CD4-positive, alpha-beta T cell treated with Interleukin-4 for 4 hours (primary cell): ENCODE measurements at places on chromosomes 1 and 21.
A peak's percentile ranks its signal among the peaks of the same experiment; 100 is the strongest.

DNA sequence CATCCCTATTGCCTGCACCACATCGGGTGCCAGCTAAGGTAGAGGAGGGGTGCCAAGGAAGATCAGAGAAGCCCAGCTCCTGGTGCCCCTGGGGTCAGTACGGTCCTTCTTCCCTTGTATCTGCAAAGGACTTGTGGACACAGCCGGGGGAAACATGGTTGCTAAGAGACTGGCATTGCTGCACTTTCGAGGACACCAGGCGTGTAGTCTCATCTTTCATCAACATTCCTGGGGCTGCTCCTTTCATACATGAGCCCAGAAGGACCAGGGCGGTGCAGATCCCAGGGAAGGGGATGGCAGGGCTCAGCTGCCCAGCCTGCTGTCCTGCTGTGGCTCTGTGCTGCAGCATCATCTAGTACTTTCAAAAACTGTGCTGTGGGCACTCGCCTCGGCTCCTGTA lies 61.0 kb downstream of the RUNX1 start:
- DNase-seq, result no peak

- DNase-seq, result no peak
Measured at GRCh38 chr1:245380790-245381535, 226.2 kb downstream of the KIF26B start.

DNA sequence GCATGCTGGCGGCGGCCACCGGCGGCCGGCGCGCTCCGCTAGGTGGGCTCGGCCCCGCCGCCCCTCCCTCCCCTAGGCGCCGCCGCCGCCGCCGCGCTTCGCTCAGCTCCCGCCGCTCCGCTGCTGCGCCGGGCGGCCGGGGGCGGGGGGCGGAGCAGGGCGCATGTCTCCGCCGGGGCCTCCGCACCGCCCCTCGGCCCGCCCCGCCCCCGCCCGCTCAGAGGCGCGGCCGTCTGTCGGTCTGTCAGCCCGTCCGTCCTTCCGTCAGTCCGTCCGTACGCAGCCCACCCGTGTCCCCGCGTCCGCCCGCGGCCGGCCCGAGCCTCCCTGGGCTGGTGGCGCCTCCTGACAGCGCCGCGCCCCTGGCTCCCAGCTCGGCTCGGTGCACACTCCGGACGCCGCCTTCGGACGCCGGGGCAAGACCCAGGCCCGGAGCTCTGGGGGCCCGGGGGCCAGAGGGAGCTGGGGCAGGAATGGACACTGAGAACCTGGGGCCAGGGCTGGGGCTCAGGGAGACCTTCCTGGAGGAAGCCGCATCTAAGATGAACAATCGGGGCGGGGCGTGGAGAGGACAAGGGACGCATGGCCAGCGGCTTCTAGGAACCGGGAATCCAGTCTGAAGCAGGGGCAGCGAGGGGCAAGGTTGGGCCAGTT lies at the start of gene GPR153:
Gene GPR153, minus strand, starts transcription at position 138 of the 654 bp plus-strand sequence. CDS start 6,193 bp downstream, outside the sequence.
- DNase-seq, result peak; percentile 4

DNA sequence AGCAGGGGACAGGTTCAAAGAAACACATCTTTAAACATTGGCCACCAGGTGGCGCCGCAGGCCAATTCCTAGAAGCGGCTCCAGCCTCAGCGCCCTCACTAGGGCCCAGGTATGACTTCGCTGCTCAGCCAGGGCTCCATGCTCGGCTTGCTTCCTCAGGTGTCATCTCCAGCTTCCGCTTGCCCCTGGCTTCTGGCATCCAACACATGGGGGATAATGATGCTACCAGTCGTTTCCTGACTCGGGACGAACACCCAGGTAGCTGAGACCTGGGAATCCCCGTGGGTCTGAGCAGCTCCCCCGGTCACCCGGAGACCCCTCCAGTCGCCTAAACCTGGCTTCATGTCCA lies 8.5 kb upstream of the MEX3A start:
- DNase-seq, result peak; percentile 84

DNA sequence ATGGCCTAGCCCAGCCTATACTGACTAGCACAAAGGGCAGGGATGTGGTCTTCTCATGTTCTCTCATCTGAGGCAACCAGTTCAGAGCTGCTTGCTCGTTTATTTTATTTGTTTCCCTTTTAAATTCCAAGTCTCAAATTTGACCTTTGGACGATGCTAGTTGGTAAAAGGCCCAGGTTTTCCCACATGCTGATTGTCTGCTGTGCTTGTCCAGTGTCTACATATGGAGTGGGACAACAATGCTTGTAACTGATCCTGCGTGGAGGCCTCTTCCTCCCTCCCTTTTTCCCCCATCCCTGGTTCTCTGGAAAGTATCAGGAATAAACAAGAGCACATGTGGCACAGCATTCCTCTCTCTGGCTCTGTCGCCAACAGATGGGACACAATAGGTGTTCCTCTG lies 34.0 kb upstream of the BEND5 start:
- no peak for DNase-seq

- DNase-seq, result no peak
Measured at GRCh38 chr1:43560286-43560685, 29.6 kb downstream of the PTPRF start.

DNA sequence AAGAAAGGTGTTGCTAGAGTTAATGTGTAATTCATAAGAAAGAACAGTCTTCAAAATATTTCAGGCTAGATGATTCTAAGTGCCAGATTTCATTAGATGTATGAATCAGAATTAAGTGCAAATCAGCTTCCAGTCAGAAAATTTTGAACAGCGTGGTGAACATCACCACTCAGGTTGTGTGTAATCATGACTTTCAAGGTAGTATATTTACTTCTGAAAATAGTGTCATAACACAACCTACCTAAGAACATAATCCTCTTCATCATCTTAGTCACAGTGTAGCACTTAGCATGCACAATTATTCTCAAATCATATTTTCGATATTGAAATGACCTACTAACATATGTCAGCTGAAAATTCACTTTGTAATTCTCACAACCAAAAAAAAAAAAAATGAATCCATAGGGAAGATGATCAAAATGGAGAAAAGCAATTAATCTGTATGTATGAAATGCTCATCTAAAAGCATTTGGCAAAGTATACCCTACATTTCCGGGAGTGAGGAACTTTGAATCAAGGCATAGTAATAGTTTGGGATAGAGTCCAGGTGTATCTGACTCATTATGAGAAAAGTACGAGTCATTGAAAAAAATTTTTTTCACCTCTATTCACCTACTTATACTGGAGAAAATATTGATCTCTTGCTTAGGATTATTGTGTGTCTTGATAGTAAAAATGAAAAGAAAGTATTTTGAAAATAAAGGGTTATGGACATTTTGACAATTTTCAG lies 221.8 kb upstream of the CHRM3 start:
- no peak for DNase-seq

- DNase-seq, result peak; percentile 8
Measured at GRCh38 chr1:94061513-94062443, 59.2 kb downstream of the ABCA4 start.

DNA sequence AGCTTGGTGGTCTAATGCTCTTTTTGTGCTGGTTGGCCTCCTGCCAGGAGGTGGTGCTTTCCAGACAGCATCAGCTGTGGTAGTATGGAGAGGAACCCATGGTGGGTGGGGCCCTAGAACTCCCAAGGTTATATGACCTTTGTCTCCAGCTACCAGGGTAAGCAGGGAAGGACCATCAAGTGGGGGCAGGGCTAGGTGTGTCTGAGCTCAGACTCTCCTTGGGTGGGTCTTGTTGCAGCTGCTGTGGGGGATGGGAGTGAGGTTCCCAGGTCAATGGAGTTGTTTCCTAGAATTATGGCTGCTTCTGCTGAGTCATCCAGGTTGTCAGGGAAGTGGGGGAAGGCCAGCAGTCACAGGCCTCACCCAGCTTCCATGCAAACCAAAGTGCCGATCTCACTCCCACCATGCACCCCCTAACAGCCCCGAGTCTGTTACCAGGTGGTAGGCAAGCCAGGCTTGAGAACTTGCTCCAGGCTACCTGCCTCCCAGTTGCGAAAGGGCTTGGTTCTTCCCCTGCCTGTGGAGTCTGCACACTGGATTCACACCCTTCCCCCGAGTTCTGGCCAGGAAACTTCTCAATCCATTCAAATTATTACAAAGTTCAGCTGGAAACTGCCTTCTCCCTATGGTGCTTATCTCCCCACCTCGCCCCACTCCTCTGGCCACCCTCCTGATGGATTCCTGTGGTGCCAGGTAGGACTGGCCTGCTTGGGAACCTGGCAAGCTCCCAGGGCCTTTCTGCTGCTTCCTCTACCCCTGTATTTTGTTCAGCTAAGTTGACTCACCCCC lies 37.8 kb downstream of the DRAM2 start:
- DNase-seq, result no peak

GRCh38 chr1:58391056-58391455 lies 155.5 kb downstream of the OMA1 start:
- no peak for DNase-seq

DNA sequence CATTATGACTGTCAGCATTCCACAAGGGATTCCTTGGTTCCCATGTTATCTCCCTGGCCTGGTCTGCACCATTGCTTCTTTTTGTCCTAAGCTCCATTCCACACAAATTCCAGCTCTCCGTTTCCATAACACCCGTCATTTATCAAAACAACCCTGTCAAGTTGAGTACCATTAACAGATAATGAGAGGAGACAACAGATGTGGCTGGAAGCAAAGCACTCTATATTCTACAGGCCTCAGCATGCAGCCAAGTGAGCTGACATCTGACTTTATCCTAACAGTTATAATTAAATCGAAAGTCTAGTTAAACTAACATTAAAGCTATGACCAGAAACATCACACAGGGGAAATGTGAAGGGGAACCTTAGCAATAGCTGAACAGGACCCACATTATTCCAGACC lies 110.4 kb downstream of the RERE start:
- DNase-seq, result no peak
